Stimulated activated CD8-positive, alpha-beta memory T cell treated with anti-CD3 and anti-CD28 coated beads, Interleukin-15, amount 100 ng/mL, for 48 hours (primary cell): ENCODE measurements at places on chromosomes 4 and X.

DNA sequence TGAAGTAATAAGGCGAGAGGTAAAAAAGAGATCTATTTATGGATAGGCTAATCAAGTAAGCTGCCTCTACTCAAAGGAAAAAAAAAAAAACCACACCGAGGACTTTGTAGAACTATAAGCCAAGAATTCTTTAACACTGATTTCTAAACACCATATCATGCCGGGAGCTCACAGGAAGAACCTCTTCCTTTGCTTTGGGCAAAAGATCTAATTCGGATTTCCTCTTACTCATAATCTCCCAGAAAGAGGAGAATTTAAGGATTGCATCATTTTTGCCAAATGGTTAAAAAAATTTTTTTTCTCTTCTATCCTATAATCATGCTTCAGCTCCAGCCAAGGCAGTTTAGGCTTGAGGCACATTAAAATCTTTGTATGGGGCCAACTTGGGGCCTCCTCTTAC, 95.5 kb downstream of the ZNF827 start:
- no peak for DNase-seq

DNA sequence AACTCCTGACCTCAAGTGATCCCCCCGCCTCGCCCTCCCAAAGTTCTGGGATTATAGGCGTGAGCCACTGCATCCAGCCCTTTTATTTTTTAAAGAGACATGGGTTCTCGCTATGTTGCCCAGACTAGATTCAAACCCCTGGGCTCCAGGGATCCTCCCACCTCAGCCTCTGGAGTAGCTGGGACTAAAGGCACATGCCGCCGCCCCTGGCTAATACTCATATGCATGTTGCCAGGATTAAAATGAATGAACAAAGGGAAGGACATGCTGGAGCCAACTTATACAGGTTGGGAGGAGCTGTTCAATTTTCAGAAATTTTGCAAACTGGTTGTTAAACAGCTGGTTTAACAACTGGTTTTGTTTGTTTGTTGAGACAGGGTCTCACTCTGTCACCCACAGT, 1.4 kb upstream of the FTSJ1 start:
- no peak for DNase-seq

- no peak for DNase-seq
Measured at GRCh38 chr4:17884063-17884462, 73.3 kb downstream of the NCAPG start.

DNA sequence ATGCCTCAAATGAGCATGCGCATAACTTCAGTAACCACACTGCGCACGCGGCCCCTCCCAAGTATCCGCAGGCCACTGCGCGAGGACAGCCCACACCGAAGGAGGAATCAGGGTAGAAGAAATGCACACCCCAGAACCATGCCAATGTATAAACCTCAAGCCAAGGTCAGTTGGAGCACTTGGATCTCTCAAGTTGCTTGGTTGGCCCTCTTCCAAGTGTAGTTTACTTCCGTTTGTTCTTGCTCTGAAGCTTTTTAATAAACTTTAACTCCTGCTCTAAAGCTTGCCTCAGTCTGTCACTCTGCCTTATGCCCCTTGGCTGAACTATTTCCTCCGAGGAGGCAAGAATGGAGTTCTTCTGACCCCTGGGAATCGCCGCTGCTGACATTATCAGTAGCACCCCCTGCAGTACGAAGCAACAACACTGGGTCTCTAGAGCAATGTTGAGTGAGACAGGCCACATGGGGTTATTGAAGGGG, 22.0 kb upstream of the SPINK2 start:
- DNase-seq, result no peak

DNA sequence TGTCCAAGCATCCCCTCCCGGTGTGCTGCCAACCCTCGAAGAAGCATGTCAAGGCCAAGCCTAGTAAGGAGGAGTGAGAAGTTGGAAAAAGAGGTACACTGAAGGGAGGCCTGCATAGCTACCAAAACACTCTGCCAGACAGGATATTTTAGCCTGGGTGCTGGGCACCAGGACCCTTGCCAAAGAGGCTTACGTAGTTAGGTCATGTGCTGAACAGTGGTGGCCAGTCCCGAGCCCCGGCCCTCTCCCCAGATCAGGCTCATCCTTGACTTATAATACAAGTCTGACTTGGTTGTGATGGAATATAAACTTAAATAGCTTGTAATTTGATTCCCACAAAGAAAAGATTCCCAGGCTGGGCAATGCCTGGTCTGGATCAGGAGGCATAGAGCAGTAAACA, 149.3 kb downstream of the ARHGEF9 start:
- DNase-seq, result no peak

DNA sequence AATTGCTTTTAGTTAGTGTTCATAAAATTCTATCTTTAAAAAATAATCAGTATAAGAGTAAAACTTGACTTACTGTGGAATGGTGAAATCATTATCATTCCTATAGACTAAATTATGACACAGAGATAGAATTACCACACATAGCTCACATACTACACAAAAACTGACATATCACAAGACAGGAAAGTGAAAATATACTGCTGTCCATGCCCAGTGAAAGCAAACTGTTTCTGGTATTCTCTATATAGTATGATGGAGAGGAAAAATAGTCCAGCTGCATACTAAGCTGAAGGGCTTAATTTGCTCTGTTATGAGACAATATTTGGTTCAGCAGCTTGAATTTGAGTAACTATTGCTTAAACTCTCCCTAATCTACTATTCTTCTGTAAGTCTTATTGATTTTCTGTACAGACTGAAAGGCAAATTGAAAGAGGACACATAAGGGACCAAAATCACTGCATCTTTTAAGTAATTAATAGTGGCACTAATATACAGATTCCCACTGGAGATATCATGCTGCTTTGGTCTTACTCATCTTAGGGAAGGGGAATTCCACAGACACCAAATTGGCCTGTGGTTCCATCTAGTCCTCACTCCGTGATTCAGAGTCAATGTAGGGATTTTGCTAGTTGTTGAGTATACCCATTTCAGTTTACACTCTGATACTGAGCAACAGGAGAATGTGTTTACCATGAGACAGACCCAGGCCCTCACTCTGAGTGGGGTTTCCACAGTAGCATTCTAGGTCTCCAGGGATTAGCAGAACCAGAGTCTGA, 47.4 kb upstream of the AGA start:
- no peak for DNase-seq

GRCh38 chrX:66684196-66684595, 45.3 kb upstream of the EDA2R start:
- DNase-seq, result no peak

- DNase-seq, result peak; percentile 17
Measured at GRCh38 chrX:136767104-136767941, 13.4 kb downstream of the ARHGEF6 start.

DNA sequence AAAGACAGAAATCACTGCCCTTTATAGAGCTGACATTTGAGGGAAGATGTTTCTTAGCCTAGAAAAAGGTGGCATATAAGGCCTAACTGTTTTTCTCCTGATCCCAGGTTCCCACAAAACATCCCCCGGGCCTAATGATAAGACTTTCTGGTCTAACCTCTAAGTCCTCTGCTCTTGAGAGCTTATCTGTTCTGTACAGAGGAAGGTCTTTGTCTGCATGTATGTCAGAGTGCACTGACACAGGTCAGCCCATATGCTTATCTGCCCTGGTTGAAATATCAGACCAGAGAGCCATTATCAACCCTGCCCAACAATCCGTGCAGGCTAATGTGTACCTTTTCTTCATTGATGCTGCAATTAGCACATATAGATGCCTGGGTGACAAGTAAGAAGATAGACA, 76.2 kb downstream of the ARHGEF9 start:
- DNase-seq, result no peak

- DNase-seq, result no peak
Measured at GRCh38 chrX:97494756-97495372, 611.2 kb downstream of the RPA4 start.

DNA sequence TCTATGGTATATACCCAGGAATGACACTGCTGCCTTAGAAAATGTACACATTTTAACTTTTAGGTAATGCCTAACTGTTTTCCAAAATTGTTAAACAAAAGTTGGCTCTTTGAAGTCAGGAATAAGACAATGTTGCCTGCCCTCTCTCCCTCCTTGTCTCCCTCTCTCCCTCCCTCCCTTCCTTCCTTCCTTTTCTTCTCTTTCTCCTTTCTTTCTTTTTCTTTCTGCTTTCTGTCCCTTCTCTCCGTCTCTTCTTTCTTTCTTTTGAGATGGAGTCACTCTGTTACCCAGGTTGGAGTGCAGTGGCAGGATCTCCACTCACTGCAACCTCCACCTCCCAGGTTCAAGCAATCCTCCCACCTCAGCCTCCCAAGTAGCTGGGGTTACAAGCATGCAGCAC, 4.6 kb upstream of the TMA16 start:
- DNase-seq, result no peak

GRCh38 chr4:7734651-7735260, 204.9 kb downstream of the AFAP1 start:
- DNase-seq, result no peak

DNA sequence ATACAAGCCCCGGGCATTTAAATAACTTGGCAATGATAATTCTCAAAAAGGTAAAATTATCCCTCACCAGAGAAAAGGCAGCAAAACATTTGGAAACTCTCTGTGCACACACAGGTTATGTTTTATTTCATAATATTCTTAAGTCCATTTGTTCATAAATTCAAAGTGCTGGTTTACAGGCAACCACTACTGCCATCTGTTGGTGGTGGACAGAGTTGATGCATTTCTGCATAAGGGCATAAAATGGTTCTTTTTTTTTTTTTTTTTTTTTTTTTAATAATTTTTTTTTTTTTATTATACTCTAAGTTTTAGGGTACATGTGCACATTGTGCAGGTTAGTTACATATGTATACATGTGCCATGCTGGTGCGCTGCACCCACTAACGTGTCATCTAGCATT, 31.5 kb upstream of the IL21 start:
- no peak for DNase-seq

DNA sequence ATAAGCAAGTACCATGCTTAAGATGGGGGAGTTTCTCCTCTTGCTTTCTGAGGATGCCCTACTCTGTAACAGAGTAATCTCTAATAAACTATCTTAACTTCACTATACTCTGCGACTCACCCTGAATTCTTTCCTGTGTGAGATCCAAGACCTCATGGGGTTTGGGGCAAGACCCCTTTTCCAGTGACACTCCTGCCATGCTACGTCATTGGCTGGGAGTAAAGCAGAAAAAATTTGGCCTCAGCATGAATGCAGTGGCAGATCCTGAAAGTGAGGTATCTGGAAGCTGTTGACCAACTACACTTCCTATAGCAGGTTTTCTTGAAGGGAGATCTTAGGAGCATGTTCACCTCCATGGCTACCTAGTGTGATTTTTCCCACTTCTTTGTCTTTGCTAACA, 109.1 kb upstream of the MED14 start:
- DNase-seq, result no peak

DNA sequence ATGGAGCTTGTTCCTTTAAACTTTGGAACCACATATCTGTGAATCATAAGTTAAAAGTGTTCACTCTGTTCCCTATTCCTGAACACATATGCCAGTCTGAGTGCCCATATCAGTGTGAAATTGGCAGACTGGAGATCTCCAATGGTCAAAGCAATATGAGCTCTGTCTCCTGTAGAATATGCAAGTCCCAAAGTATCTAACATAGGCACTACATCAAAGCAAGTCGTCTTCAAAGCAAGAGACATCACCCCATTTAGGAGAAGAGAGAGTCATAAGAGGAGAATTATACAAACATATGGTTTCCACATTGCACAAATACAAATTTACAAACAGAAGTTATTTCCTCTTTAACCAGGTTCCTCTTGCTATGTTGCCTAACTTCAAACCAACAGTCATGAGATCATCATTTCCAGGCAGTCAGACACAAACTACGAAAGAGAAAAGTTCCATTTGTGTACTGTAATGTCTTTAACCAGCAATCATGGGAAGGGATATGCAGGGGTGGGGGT, 9.9 kb upstream of the GK start:
- no peak for DNase-seq

DNA sequence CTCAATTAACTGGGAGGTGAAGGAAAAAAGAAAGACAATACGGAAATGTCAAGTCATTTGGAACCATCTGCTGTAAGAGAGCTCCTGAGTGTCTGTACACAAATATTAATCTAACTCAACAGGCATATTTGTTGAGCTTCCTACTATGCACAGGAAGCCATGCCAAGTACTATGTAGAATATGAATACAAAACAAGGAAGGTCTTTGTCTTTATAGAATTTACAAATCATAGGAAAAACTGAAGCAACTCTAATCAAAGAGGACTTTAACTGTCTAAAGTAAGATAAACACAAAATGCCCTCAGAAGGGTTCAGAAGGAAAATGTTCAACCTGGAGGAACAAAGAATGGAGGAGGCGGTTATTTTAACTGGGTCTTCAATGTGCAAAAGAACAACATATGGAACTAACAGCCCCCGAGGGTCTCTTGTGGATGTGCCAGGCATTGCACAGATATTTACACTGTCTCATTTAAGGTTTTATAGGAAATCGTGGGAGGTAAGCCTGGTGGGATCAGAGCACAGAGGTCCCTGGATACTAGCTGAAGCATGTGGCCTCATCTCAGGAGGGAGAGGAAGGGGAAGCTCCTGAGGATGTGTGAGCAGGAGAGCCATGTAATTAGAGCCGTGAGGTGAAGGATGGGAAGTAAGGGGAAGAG, 5.8 kb downstream of the FAM114A1 start:
- DNase-seq, result no peak

- no peak for DNase-seq
Measured at GRCh38 chrX:6678313-6678712, 143.4 kb upstream of the VCX3A start.

DNA sequence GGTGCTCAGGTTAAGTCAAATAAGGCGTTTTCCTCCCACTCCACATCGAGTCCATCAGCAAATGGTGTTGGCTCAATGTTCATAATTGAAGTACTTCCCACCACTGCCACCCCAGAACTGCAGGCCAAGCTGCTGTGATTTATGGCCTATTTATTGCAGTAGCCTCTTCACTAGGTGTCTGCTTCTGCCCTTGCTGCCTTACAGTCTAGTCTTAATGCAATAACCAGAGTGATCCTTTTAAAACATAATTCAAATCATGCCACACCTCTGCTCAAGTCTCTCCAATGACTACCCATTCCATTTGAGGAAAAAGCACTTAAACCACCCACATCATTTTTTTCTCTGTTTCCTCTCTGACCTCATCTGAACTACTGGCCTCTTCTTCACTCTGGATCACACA, 220.3 kb downstream of the KCNIP4 start:
- no peak for DNase-seq
